RPMI8226 (cell line): ENCODE measurements at places on chromosomes 16 and 17.
A peak's percentile ranks its signal among the peaks of the same experiment; 100 is the strongest.

GRCh38 chr17:1216217-1217088, 36.7 kb upstream of the ABR start:
- DNase-seq: no peak

DNA sequence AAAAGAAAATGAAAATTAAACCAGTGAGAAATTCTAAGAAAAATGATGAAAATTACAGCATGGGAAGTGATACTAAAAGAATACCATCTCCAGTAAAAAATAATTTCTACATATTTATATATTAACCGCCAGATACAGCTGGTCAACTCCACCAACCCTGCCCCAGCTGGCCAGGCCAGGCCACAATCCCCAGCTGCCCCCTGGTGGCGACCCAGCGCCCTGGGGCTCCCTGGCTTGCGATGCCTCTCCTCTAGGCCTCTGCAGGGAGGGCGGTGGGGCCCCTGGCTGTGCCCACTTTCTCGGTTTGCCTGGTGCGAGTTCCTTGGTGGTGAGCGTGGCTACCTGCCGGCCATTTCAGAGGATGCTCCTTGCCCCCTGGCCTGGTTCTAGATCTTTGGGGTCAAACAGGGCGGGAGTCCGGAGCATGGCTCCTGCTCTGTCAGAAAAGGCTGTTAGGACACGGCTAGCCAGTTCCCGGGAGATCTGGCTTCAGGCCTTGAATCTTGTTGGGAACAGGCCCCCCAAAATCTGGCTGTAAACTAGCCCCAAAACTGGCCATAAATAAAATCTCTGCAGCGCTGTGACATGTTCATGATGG, 14.5 kb downstream of the GLIS2 start:
- DNase-seq: peak; percentile 84

GRCh38 chr17:60079401-60080243, 901 bp upstream of the HEATR6 start:
- peak; percentile 15 for DNase-seq

GRCh38 chr17:14790521-14790920, 474.6 kb downstream of the PMP22 start:
- no peak for DNase-seq

GRCh38 chr16:69109486-69110270, 4.2 kb downstream of the HAS3 start:
- no peak for DNase-seq

GRCh38 chr17:39755554-39756379, 18.0 kb downstream of the GRB7 start:
- DNase-seq: peak; percentile 87

GRCh38 chr16:10242916-10243315, 60.7 kb upstream of the GRIN2A start:
- DNase-seq: no peak

GRCh38 chr17:30391534-30391933, 12.8 kb downstream of the CPD start:
- DNase-seq: no peak

DNA sequence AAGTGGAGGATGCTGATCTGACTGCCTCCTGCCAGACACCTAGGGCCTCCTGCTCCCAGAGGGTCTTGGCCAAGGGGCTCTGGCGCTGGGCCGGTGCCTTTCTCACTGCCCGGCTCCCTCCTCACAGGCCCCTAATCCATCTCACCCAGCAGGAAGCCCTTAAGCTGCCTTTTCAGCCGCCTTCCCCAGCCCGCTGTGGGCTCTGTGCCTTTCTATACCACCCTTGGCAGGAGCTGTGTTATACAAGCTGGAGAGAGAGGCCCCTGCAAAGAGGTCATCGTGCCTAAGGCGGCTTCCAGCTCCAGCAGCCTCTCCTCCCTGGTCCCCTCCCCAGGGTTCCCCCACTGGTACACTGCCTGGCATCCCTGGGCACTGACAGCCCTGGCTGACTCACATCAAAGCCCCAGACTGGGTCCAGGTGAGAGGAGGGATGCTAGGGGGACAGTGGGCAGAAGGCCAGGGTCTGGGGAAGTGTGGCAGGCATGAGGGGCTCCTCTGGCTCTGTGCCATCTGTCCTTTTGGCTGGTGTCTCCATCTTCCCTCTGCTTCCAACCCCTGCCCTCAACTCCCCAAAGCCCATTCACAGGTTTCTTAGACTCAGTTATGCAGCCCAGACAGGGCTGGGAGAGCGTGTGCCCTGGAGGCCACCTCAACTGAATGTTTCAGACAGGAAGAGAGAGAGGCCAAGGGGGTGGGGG, 15.3 kb upstream of the FZD2 start:
- no peak for DNase-seq

GRCh38 chr16:47481698-47482374, 20.7 kb downstream of the PHKB start:
- DNase-seq: no peak

GRCh38 chr16:71865173-71865863, 18.7 kb downstream of the ZNF821 start:
- DNase-seq: no peak

GRCh38 chr17:59335685-59336084, 4.2 kb downstream of the YPEL2 start:
- DNase-seq: no peak

GRCh38 chr17:66301864-66302741, at the start of gene PRKCA:
Gene PRKCA (plus strand): TSS chr17:66302613.
- peak; percentile 62 for DNase-seq

GRCh38 chr17:61409301-61410112, 9.9 kb downstream of the TBX2 start:
- peak; percentile 81 for DNase-seq

DNA sequence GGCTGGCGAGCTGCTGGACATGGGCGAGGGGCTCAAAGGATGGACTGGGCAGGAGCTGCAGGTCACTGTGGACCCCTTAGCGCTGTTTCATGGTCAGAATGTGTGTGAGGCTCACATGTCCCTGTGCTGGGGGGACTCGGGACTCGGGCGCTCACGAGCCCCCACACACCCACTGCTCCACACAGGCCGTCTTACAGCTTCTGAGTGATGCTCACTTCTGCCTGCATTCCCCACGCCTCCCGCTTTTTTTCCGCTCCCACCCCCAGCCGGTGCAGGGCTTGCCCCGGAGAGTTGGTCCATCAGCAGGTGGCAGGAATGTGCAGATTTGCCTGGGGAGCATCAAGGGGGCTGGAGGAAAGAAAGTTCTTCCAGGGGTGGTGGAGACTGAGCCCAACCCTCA, 20.2 kb upstream of the JPT2 start:
- DNase-seq: no peak

GRCh38 chr17:794876-795275, 12.7 kb downstream of the MRM3 start:
- peak; percentile 64 for DNase-seq

- no peak for DNase-seq
Observed at GRCh38 chr17:68053231-68054013, 17.9 kb downstream of the KPNA2 start.

DNA sequence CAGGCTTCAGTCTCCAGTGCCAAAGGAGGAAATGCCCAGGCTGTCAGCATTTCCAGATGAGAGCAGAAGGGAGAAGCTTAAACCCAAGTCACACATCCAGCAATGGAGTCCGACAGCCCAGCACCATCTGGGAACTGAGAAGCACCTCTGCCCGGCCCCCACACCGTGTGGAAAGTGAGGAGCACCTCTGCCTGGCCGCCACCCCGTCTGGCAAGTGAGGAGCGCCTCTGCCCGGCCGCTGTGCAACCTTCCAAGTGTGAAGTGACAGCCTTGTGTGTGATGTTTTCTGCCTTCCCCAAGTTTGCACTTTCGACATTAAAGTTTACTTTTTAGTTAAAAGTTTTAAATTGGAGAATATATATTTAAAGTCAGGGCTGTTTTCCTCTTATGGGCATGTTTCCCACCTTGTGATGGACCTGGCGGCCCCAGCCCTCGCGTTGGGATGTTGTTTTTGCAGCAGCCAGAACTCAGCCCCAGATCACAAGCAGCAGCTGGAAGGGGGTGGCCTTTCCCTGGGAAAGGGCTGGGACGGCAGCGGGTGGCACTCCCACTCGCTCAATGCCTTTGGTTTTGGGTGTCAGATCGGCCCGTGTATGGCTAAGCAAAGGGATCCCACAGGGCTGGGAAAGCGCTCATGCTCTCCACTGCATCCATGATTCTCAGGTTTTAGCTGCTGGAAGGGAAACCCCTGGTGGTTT, 7.2 kb downstream of the CCDC137 start:
- no peak for DNase-seq

DNA sequence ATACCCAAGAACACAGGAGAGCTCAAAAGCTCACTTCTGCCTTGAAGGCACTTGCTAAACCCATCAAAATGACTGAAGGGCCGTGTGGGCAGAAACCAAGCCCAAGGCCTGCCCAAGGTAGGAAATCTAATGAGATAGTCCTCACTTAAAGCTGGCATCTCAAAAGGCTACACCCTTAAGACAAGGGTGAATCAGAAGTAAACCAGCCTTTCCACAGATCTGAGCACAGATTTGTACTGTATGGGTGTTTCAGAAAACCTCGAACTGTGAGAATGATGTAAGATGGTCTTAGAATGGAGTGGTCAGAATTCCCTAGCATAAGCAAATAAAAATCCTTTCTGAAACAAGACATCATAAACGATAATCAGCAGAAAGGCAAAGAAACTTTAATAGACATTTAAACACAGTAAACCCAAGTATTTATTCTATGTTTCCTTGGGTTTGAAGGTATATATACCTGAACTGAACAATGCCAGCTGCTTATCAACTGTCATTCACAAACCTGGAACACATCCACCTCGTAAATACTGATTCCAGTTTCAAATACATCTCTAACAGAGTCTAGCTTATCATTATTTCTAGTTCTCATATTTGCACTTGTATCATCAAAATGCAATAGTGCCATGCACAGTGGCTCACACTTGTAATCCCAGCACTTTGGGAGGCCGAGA, 37.8 kb downstream of the GLG1 start:
- no peak for DNase-seq

GRCh38 chr17:65902831-65903522, 289.0 kb downstream of the CEP112 start:
- DNase-seq: no peak

DNA sequence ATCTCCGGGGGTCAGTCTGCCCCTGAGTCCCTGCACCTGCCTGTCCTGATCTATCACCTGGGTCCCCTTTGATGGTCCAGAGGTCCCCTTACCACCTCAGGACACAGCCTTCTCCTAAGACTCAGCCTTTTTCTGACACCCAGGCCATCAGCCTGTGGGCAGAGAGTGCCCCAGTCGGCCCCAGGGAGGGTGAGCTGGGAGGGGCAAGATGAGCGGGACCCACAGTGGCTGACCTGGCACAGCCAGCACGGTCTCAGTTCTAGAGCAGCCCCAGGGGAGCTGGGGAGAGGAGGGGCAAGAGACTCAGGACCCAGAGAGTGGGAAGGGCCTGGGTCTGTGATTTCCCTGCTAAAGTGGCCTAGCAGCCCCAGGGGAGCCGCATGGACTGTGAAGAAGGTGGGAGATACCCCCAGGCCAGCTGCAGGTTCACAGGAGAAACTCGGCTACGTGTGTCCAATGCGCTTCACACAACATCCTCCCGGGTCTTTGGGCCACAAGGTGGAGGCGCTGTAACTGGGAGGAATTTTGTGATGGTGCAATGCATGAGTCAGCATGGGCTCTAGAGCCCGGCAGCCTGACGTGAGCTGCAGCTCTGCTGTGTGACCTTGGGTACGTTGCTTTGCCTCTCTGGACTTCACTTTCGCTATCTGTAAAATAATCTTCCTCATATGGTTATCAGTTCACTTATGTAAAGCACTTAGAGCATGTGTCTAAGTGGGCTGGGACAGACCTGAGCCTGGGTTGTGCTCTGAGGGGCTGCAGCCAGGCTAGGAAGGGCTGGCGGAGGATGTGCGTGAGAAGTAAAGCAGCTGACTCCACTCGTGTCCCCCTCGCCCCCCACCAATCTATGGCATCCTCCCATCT, 67.2 kb upstream of the LHX1 start:
- no peak for DNase-seq

DNA sequence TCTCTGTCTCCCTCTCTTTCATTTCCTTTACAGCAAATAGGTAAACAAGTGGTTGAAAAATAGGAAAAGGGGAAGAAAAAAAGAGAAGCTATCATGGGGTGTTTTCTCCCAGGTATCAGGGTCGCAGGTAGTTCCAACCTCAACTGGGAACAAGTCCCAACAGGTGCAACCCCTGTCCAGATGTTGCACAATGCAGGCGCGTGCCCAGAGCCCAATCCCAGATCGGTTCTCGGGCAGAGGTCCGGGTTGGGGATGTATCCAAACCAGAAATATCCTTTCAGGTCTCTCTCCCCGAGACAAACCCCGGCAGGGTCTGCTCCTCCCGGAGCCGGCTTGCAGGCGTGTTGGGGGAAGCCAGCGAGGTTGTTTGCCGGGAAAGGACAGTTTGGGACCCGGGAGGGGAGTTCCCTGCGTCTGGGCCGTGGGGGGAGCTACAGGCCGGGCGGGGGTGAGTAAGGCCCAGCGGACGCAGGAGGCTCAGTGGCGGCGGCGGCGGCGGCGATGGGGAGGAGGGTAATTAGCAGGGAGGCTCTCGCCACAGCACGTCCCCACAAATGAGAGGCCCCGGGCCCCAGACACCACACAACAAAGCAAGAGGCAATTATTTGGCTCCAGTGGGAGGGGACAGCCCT, 21.2 kb upstream of the SP6 start:
- no peak for DNase-seq

- DNase-seq: no peak
Observed at GRCh38 chr17:49965524-49965909, 3.5 kb upstream of the DLX4 start.

DNA sequence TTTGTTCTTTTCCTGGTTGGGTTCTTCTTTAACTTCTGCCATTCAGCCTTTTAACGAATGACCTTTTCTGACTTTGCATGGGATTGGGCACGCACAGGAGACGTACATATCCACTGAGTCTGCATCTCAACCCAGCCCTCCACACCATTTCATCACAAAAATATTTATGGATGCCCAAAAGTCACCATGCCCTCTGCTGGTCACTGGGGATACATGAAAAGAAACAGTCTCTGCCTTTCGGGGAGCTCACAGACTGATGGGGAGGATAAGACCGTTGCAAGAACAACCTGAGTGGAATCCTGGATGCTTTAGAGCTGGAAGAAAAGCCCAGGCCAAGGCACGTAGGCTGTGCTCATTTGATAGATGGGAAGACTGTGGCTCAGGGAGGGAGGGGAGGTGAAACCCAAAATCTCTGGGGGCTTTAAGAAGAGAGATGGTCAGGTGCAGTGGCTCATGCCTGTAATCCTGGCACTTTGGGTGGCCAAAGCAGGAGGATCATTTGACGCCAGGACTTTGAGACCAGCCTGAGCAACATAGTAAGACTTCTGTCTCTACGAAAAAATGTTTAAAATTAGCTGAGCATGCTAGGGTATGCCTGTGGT, 7.9 kb upstream of the MT2A start:
- peak; percentile 80 for DNase-seq

- DNase-seq: no peak
Observed at GRCh38 chr16:8937803-8938202, 25.9 kb downstream of the USP7 start.

DNA sequence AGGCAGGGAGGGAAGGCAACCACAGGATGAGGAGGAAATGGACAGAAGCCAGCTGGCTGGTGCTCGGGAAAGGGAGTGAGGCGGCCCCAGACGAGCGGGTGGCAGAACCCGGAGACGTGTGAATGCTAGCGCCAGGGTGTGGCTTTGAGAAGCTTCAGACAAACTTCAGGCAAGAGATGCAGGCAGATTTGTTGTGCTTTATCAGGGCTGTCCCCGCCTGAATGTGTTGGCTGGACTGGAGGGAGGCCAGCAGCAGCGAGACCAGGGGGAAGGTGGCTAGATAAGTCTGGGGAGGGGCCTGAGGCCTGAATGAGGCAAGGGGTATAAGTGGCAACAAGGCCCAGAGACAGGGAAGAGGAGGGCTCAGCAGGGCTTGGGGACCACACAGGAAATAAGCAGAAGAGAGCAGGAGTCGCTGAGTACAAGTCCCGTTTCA, 22.0 kb downstream of the CAMKK1 start:
- no peak for DNase-seq
